ENCODE measurements at places on chromosomes 4 and X.

GRCh38 chr4:39591290-39591689, 47.4 kb downstream of the SMIM14 start:
- peak; percentile 5 for DNase-seq

DNA sequence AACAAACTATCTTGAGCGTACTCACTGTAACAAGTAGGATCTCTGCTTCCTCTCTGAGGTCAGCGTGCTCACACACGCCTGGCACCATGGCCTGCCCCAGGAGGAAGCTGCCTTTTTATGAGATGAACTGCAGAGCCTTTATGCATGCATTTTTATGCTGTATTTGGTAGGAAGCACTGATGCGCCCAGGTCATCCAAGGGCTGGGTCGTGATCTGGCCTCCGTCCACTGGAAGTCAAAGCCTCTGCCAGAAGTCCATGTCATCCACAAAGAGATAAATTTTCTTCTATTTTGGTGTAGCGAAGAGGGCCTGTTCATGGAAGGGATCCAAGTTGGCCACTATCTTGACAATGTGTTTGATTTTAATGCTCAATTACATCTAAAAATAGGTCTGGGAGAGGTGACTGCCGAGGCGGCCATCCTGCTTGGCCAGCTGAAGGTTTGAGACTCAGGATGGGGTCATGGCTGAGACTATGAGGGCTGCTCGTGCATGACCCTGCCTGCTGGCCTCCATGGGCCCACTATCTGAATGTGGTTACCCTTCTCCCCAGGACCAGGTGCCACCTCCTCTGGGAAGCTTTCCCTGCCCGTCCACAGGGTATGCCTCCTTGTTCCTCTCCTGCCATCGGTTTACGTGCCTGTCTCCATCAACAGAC, 50.3 kb downstream of the HTRA3 start:
- no peak for DNase-seq

DNA sequence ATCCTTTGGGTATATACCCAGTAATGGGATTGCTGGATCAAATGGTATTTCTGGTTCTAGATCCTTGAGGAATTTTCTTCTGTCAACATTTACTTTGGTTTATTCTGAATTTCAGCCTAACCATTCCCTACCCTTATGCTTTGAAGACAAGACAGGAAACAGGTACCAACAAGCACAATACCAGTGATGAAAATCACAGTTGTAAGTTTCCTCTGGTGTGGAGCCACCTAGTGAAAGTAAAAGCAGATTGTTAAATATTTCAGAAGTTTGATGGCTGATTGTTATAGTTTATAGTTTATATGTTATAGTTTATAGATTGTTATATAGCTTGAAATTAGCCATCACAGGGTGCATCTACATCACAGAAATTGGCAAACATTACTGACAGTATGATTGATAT, 104.5 kb upstream of the AGA start:
- no peak for DNase-seq

DNA sequence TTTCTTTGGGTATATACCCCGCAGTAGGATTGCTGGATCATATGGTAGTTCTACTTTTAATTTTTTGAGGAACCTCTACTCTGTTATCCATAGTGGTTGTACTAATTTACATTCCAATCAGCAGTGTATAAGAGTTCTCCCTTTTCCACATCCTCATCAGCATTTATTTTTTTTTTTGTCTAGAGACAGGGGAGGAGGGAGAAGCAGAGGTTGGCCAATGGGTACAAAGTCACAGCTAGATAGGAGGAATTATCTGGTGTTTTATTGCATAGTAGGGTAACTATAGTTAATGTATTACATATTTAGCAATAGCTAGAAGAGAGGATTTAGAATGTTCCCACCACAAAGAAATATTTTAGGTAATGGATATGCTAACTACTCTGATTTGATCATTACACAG, 107.4 kb downstream of the TSPAN7 start:
- DNase-seq: no peak

- no peak for DNase-seq
These were observed 4.0 kb downstream of the TCEAL8 start for GRCh38 chrX:103250977-103251376.

DNA sequence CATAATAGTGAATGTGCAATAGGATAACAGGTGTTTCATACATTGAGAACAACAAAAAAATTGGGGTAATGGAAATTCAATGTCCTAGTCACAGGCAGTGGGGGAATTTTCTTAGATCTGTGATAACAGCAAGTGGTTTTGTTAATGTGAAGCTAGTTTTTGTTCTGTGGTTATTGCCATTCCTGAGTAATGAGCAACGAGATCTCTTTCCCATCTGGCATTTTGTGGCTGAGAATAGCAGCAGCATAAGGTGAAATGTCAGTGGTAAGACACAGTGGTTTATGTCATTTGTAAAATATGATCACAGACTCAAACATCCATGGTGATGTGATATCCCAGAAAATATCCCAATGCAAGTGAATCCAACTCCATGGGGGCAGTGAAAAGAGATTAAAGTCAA, 497.5 kb downstream of the KCNIP4 start:
- no peak for DNase-seq

DNA sequence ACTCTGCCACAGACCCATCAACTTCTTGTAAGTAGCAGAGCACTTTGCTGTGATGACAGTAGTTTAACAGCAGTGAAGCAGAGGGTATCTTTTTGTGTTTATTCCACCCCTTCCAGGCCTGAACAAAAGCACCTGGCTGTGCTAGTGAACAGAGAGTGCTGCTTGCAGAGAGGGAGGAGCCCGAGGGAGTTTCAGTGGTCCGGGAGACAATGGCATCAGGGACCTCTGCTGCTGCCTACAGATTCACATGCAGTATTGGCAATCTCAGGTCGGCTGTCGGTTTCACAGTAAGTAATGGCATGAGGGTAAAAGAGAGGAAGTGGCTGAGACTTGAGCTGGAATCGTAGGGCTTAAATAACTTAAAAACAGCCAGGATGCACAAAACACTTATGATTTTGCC, 755.8 kb downstream of the RPA4 start:
- no peak for DNase-seq

DNA sequence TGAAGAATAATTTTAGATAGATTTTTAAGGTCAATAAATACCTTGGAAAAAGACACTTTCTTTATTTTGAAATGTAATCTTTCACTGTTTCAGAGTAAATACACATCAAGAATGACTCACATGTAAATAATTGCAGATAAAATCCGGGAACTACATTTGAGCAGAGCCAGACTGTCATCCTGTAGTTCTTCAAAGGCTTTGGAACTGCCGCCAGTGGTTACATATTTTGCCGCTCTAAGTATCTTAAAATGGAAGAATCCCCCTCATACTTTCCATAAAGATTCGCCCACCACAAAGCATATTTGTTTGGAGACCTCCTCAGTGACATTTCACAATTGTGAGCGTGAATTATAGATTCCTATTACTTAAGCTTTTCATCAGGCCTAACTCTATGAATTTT, 607.8 kb upstream of the ZFP42 start:
- no peak for DNase-seq

- no peak for DNase-seq
These were observed 314.6 kb upstream of the GATB start for GRCh38 chr4:152075253-152075928.

GRCh38 chr4:77355731-77356130, 198.7 kb downstream of the CCNG2 start:
- no peak for DNase-seq

GRCh38 chr4:64205376-64205775, 203.9 kb downstream of the TECRL start:
- DNase-seq: no peak

DNA sequence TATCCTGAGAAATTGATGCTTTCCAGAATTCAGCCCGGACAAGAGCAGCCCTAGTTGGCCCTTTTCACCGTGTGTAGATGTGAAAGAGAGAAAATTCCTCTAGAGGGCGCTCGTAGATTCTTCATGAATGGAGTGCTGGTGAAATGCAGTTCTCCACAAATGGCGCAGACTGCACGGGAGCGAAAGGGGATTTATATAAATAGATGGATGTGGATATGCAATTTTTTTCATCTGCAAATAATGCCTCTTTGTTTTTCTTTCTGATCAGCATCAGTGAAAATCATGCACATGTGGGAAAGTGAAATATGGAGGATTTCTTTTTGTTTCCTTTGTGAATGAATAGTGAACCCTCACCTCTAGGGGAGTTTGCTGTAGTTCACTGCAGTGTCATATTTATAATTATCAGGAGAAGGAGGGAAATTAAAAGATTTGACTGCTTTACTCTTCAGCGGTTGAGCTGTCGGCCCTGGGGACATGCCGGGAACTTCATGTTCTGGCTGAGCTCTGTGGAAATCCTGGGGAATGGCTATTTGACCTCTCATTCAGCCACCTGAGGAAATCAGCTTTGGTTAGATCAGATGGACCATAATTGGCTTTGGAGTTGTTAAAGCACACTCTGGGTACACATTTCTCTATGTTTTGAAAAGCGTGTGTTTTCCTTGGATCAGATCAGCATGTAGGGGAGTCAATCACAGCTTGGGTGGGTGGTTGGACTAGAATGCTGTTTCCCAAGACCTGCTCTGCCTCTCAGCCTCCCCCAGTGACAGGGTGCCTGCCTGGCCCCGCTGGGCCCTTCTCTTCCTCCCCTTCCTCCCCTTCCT, 115.0 kb upstream of the SHISA3 start:
- peak; percentile 86 for DNase-seq

GRCh38 chr4:3069661-3070199, 4.6 kb downstream of the HTT-AS start:
- DNase-seq: no peak

- DNase-seq: no peak
These were observed 16.6 kb upstream of the PTCHD1 start for GRCh38 chrX:23317799-23318724.

DNA sequence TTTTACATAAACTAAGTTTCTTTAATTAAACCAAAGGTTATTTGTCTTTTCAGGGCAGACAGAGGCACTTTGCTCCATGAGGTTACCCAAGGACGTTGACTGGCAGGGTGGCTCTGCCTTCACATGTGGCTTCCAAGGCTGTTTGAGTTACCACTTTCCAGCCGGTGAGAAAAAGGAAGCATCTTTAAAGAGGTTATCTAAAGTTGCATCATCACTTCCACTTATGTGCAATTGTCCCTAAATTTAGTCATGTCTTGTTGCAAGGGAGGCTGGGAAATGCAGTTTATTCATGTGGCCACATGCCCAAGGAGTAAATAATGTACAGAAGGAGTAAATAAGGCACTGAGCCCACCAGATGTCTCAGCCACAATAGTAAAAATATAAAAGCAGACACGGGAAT, 29.0 kb upstream of the RAP1GDS1 start:
- no peak for DNase-seq

DNA sequence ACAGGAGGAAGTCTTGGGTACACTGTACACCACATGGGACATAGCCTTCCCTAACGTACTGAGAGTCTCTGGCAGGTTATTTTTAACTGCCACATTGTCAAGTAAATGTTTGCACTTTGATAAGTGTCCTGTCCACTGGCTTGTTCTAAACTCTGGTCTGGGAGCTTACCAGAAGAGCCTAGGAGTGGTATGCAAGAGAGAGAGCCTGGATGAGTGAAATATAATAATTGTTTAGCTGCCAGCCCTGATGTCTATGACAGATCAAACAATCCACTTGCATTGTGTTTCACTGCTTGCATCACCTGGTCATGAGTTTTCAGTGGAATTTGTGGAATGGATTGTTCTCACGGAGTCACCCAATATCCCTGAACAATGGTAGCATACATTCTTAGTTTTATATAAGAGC, 91.6 kb downstream of the SHROOM3 start:
- peak; percentile 10 for DNase-seq

DNA sequence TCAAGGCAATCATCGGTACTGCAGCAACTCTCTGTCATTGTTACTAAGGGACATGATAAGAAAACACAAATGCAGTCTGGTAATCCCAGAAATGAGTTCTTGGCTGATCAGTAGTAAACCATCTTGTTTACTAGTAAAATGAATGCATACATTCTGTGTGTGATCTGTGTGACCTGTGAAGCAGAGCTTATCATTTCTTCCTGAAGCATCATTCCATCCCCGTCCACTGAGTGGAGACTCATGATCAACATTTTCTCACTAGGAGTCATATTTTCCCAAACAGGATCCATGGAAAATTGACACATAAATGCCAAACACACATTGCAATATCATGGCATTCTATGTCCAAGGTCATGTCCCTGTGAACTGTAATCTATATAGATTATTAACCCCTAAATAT, 226.1 kb downstream of the ANKRD50 start:
- DNase-seq: no peak

- DNase-seq: no peak
These were observed 33.6 kb downstream of the SETD7 start for GRCh38 chr4:139522457-139522856.

DNA sequence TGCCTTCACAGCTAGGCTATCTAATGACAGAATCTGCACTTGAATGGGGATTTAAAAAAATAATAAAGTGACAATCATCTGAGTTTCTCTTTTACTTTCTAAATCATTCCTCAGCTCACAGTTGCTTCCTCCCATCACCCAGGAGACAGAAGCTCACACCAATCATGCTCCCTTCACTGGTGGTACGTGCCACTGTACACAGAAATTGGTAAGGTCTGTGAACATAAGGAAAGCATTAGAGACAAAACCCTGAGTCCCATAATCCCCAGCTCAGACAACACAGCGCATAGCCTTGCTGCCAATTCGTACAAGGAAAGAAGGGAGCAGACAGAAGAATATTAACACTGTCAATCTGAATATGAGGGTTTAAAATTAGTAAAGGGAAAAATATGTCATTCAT, 133.1 kb downstream of the IDS start:
- no peak for DNase-seq

DNA sequence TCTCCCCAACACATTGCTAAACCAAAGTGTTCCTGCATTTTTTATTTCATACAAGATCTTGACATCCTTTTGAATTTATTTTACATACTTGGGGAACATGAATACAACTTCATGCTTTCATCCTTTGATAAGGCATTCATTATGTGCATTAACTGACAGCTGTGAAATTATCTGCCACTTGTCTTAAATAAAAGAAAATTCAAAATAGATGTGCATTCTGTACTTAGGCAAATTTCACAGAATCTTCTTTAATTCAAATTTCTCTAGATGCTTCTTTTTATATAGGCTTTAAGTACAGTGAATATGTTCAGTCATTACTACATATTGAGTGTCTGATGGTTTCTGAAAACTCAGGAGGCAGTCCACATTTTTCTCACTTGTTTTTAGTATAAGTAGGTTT, 518.1 kb downstream of the EPHA5 start:
- DNase-seq: no peak

GRCh38 chr4:155603360-155603891, 63.2 kb upstream of the GUCY1A1 start:
- DNase-seq: no peak

All from COR-L47 (cell line).